Nucleus accumbens (tissue), 56 donors: ENCODE measurements at places on chromosomes 6 and 20.

- no peak for DNase-seq
These were observed 26.0 kb upstream of the CRIP3 start for GRCh38 chr6:43334466-43335095.

DNA sequence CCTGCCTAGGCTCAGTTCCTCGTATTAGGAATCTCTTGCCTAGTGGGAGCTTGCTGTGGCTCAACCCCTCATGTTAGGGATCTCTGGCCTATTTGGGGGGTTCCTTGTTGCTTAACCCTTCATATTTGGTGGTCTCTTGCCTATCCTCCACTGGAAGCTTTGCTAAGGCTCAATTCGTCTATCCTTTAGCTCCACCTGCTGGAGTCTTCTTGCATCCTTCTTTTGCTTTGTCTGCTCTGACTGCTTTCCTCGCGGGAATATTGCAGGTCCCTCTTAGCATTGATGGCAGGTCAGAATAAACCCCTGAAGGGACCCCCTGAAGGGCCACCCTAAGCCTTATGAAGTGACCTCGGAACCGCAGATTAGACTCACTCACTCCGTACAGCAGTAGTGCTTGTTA, 203.0 kb upstream of the TBX18 start:
- no peak for DNase-seq

DNA sequence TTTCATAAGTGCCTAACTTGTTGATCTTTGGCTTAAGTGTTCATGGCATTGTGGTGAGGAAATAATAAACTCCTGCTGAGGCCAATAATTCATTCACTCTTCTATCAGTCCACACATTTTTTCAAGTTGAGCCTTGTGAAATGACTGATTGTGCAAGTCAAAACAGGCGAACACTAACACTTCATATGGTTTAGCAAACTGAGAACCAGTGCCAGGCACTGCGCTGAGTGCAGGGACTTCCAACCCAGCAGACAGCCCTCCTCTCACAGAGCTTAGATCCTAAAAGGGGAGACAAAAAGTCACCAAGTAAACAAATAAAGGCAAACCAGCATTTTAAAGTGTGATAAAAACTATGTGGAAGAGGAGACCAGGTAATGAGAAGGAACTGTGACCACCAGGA, 435.0 kb downstream of the PTPRT start:
- DNase-seq, result no peak

- DNase-seq, result no peak
These were observed 163.3 kb downstream of the CD83 start for GRCh38 chr6:14280766-14281293.

DNA sequence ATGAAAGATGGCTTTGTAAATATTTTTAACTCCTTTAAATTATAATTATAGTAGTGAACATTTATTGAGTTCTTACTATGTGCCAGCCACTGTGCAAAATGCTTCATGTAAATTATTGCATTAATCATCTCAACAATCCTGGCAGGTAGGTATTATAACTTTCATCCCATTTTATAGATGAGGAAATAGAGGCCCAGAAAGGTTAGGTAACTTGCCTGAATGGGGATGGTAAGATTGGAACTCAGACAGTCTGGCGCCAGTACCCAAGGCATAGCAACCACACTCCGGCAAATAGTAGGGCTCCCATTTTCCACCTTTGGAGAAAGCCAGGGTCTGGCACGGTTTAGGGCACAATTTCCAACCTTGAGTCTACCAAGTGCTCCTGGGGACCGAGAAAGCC, 129.8 kb downstream of the VEGFA start:
- no peak for DNase-seq

DNA sequence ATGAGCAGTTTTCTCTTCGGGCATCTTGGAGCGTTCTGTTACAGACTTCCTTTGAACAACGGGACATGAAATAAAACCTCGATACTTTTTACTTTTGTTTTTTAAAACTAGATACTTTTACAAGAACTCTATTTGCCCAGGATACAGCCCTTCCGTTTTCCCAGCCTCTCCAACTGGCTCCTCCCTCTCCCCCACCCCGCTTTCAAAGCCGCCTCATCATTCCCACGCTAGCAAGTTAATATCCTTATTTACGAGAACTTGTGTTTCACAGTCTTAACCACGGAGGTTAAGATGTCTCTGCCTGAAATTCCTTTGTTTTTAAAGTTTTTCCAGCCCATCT, 241 bp upstream of the CFAP206 start:
- DNase-seq, result peak; percentile 45

DNA sequence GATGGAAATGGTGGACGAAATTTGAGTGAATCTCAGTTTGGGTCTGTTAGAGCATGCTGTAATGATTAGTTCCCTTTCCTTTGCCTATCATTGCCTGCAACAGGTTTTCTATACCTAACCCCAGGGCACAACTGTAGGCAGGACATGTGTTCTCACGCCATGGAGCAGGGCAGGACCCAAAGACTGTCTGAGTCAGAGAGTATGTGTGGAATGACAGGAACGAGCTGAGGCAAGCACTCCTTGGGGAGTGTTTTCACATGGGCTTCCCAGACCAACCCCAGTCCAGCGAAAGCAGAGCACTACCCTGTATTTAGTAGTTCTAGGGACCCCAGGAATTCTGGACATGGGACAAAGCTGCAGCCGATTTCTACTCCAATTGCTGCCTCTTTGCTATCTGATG, 234.2 kb downstream of the HACE1 start:
- no peak for DNase-seq

- no peak for DNase-seq
These were observed 33.9 kb upstream of the FAM83D start for GRCh38 chr20:38892091-38892981.

DNA sequence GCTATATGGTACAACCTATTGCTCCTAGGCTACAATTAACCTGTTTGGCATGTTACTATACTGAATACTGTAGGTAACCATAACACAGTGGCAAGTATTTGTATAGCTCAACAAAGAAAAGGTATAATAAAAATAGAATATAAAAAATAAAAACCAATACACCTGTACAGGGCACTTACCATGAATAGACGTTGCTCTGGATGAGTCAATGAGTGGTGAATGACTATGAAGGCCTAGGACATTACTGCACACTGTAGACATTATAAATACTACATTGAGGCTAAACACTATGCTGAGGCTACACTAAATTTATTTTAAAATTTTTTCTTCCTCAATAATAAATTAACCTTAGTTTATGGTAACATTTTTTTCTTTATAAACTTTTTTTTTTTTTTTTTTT, 18.6 kb downstream of the ELOVL5 start:
- DNase-seq, result no peak

- no peak for DNase-seq
These were observed 122.8 kb upstream of the COL21A1 start for GRCh38 chr6:56370127-56370540.

GRCh38 chr6:91497770-91498169, 910.9 kb upstream of the MAP3K7 start:
- DNase-seq, result no peak

GRCh38 chr6:86192123-86192522, 549.4 kb upstream of the SYNCRIP start:
- no peak for DNase-seq

GRCh38 chr20:51313358-51313827, 229.1 kb downstream of the NFATC2 start:
- DNase-seq, result peak; percentile 52

GRCh38 chr20:57948180-57948955, 238.6 kb upstream of the PMEPA1 start:
- DNase-seq, result no peak

DNA sequence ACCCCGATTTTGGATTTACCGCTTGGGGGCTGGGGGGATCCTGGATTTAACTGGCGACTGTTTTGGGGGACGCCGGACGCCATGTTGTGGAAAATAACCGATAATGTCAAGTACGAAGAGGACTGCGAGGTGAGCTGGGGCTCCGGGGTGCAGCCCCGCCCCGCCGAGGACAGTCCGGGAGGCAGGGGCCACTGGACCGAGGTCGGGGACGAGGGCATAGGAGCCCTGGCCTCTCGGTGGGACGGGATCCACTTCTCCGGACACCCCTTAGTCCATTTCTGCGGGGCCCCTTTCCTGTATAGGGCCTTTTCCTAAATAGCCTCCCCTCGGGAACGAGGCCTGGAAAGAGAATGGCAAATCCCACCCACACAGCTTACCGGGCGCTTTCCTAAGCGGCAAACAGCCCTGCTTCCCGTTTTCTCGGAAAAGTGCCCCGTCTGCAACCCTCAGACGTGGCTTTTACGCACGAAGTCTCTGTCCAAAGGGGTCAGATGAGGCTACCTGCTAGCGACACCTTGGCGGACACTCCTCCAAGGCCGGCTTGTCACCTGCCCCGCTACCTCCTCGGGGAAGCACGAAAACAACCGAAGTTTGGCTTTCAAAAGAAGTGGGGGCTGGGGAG, 469 bp downstream of the TFAP2C start:
- no peak for DNase-seq

GRCh38 chr20:63970714-63971431, 1.1 kb upstream of the ZNF512B start:
- no peak for DNase-seq

DNA sequence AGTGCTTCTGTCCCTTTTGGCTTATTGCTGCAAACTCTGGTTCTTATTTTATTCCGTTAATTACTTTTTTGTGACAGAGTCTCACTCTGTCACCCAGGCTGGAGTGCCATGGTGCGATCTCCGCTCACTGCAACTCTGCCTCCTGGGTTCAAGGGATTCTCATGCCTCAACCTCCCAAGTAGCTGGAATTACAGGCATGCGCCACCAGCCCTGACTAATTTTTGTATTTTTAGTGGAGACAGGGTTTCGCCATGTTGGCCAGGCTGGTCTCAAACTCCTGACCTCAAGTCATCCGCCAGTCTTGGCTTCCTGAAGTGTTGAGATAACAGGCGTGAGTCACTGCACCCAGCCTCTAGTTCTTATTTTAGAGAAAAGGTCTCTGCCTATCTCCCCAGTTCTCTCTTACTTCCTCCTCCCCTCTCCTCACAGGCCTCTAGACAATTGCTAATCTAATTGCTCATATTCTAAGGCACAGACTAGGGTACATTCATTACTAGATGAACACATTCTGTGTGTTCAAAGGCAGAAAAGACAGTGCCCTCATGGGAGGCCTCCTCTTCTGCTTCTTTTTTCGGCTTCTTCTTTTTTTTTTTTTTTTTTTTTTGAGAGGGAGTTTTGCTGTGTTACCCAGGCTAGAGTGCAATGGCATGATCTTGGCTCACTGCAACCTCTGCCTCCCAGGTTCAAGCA, 27.0 kb downstream of the EDEM2 start:
- no peak for DNase-seq
